ENCODE measurements at places on chromosomes 6 and 20.

DNA sequence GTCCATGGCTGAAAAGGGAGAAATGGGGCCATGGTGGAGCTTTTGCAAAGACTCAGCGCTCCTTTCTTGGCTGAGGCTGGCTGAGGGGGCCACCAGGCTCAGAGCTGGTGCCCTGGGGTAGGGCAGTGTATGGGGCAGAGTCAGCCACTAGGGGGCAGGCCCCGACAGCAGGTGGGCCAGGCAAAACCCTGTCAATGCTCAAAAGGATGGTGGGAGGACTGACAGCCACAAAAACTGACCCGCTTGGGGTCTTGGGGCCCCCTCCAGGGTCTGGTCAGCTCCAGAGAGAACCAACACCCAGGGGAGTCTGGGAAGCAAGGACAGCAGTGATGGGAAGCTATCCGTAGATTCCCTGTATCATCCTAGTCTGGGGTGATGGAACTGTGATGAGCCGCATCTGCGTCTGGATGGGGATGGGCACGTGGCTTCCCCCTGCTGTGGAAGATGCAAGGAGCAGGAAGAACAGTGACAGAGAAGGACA, 306.9 kb downstream of the DHX35 start:
- peak; percentile 36 for DNase-seq

- DNase-seq = no peak
These were observed 29.4 kb upstream of the GMPR start for GRCh38 chr6:16208989-16209388.

GRCh38 chr6:43849844-43850243, 79.8 kb downstream of the VEGFA start:
- DNase-seq = no peak

DNA sequence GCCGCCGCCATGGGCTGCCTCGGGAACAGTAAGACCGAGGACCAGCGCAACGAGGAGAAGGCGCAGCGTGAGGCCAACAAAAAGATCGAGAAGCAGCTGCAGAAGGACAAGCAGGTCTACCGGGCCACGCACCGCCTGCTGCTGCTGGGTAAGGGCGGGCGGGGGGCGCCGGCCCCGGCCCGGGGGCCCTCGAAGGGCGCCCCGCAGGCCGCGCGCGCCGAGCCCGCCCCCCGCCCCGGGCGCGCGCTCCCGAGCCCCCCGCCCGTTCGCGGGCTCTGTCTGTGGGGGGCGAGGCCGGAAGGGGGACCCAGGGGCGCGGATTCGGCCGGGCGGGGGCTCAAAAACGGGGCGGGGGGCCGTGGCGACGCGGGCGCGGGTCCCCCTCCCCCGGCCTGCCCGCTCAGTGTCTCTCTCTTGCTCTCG, 39.2 kb downstream of the GNAS start:
- DNase-seq = peak; percentile 33

GRCh38 chr20:53468587-53468986, 125.1 kb downstream of the ZNF217 start:
- DNase-seq = no peak

DNA sequence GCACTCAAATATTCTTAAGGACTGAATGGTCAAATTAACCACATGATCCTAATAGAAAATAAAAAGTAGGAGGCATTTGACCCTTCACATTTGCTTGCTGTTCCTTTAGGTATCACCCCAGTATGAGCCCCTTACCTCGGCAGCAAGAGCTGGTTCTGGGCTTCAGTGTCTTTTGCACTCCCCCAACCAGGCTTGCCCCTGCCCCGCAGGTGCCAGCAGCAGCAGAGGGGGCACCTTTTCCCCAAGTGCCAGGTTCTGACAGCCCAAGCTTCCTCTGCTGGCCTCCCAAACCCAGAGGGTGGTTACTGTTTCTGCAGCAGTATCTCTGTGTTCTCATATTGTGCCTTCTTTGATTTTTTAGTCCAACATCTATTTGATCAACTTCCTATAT, 23.2 kb downstream of the UBE2V1 start:
- DNase-seq = no peak

GRCh38 chr6:126072172-126072571, 85.8 kb downstream of the TRMT11 start:
- no peak for DNase-seq

- DNase-seq = no peak
These were observed 72.0 kb upstream of the TGM3 start for GRCh38 chr20:2223558-2224367.

DNA sequence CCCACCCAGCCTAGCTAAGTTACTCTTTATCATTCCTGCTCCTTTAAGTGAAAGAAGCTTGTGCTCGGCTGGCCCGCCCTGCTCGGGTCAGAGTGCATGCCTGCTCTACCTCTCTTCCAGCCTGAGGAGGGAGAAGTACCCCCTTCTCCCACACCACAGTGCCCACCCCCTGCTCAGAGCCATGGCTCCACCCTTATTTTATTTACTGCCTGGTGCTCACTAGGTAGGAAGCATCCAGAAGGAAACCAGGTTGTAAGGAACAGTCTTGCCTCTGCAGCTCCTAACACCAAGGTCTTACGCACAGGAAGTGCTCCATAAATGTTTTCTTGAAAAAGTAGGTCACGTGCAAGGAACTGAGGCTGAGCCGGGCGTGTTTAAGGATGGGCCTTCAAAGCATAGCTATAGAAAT, 105.7 kb upstream of the SNX9 start:
- no peak for DNase-seq

DNA sequence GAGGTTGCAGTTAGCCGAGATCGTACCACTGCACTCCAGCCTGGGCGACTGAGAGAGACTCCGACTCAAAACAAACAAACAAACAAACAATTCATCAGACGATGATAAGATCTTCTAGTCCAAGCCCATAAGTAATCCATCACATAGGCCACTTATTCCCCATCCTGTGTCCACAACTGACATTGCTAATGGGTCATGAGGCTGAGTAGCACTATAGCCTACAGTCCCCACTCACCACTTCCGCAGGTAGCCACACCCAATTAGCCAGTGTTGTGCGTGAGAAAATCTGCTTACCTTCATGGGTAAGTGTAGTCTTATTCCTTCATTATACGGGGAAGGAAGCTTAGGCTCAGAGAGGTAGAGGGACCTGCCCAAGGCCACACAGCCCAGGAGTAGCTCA, 13.1 kb downstream of the JPH2 start:
- DNase-seq = no peak

DNA sequence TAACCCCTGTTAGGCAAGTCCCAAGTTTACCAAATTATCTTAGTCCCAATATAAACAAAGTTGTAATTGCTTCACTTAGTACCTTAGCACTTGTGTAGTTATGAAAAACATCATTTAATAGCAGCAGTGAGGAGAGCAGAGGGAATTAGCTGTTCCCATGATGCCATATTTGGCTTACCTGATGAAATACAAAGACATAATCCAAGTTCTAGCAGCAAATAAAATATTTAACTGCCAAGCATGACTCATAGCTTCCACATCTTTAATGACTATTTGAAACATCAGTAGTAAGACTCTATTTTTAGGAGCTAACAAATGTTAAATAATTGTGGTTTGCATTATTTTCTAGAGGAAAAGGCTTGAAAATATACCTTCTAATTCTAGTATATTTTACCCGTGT, 94.0 kb upstream of the MCHR2 start:
- peak; percentile 64 for DNase-seq

DNA sequence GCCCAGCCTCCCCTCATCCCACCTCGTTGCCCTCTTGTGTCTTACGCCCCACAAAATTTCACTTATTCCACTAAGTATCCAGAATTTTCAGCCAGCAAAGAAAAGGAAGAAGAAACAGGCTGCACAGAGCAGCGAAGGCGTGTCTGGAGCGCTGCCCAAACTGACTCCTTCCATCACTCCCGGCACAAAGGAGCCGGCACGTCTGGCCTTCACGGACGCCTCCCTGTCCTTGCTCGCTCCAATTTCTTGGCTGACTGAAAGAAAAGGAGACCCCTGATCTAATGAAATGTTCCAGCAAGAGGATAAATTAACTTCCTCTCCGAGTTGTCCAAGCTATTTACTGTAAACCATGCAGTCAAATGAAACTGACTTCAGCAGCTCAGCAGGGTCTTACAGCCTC, 152.3 kb upstream of the CDH4 start:
- no peak for DNase-seq

DNA sequence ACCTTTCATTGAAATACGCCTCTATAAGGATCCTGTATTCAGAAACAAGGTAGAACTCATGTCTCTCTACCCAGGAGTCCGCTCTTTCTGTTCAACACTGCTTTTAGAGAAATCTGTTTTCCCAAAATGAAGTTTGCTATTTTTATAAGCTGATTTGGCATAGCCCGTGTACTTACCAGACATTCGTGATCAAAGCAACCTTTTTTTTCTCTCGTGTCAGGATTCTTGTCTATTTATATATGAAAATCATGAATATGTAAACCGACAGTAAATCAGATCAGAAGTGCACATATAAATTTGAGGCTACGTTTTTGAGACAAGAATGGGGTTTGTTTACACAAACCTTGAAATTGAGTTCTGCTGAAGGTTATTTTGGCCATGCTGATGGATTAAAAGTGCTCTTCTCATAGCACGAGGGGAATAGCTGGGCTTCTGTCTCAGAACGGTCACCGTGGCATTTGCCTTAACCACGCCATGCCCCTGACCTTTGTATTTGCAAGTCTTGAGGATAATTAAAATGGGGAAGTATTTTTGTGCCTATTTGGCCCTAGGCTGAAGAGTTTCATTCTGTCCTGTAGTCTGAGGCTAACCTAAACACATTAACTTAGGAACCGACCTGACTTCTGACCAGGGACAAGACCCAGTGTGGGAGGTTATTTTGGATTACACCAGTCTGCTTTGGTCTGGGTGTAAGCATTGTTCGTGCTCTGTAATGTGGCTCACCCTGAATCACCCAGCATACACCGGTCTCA, 118.6 kb downstream of the MAP3K4 start:
- no peak for DNase-seq

- peak; percentile 32 for DNase-seq
These were observed 69.3 kb downstream of the HDDC2 start for GRCh38 chr6:125232466-125232865.

- DNase-seq = no peak
These were observed 57.0 kb upstream of the CARMIL1 start for GRCh38 chr6:25222006-25222678.

DNA sequence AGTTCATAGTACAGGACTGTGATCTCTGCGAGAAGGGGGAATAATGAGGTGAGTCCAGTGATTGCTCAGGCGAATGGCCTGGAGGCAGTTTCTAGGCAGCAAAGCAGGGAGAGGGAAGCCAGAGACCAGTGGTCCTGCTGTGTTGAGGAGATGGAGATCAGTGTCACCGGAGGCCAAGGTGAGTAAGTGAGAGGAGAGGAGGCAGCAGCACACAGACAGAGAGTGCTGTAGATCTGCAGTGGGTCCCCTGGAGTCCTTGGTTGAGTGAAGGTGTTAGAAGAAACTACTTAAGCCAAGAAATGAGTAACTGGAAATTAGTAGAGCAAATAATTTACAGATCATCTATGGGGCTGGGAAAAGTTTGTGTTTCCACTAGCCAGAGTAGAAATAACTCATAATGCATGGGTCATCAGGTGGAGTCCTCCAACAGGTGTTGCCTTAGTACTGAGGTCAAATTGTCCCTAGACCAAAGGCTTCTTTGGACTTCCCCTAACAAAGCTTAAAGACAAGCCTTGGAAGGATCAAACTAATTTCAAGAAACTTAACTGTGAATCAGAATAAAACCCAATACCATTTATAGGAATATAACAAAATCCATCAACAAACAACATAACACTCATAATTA, 13.6 kb downstream of the HEBP2 start:
- DNase-seq = no peak

GRCh38 chr6:138695193-138695592, 78.4 kb upstream of the CCDC28A start:
- DNase-seq = peak; percentile 45

DNA sequence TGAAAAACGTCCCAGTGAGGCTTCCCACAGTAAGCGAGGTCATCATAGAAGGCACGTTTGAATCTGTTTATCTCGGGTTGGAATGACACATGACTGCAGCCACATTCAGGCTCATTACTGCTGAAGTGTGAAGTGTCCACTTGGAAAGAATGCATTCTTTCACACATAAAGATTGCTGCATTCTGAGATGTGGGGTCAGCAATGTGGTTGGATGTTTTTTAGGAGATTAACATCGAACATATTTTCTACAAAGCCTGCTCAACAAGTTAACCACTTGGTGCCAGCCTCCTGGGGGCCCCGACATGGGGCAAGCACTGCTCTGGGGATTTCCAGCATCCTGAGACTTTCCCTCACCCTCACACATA, 79.9 kb downstream of the BMP6 start:
- DNase-seq = no peak

DNA sequence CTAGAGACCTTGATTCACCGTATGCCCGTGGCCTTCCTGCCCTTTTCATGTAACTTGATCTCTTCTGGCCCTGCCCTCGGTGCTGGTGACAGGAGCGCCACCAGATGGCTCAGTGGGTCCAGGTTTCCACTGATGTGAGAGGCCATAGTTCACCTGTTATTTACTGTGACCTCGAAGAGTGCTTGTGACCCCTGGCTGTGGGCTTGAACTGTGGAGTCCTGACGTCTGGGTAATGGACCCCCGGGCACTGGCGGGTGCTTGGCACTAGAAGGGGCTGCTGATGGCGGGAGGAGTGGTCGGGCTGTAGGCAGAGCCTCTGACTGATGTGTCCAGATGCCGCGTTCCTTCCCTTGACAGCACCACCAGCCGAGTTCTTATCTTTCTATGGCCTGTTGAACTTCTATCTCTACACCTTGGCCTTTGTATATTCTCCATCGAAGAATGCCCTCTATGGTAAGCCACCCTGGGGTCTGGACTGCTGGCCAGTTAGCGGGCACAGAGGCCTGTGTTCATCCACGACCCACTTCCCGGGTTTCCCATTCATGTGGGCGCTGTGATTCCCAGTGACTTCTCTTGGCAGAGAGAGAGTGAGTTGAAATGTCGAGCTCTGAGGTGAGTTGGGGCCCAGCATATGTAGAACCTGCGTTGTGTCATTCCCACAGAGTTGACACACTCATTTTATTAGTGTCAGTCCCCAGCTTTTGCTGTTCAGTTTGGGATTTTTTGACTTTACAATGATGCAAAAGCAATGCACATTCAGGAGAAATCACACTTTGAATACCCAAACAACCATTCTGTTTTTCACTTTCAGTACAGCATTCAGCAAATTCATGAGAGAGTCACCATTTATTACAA, 14.9 kb downstream of the DYNLT1 start:
- DNase-seq = no peak

GRCh38 chr6:150934380-150934779, 68.9 kb downstream of the MTHFD1L start:
- peak; percentile 83 for DNase-seq

- DNase-seq = peak; percentile 71
These were observed 68.6 kb downstream of the BCKDHB start for GRCh38 chr6:80174900-80175572.

GRCh38 chr6:105077596-105078385, 102.0 kb downstream of the POPDC3 start:
- DNase-seq = peak; percentile 78

GRCh38 chr6:117547688-117548621, 54.4 kb downstream of the GOPC start:
- no peak for DNase-seq

Measured in cardiac fibroblast (primary cell).